ENCODE measurements at places on chromosomes 6 and 20.

GRCh38 chr6:52136055-52136454, 48.6 kb upstream of the PKHD1 start:
- no peak overlapping the region for H3K27ac ChIP-seq
- peaks cover 21% of the 10 kb centered on the region for H3K27me3 ChIP-seq
- no peak for DNase-seq
- peaks cover 10% of the 10 kb centered on the region for H3K4me1 ChIP-seq

GRCh38 chr6:17352302-17352701, 41.1 kb upstream of the CAP2 start:
- H3K27ac ChIP-seq = no peak overlapping the region
- DNase-seq = no peak
- H3K4me3 ChIP-seq = no peak overlapping the region
- H3K36me3 ChIP-seq = no peaks in the 10 kb centered on the region
- no peaks in the 10 kb centered on the region for H3K27me3 ChIP-seq

DNA sequence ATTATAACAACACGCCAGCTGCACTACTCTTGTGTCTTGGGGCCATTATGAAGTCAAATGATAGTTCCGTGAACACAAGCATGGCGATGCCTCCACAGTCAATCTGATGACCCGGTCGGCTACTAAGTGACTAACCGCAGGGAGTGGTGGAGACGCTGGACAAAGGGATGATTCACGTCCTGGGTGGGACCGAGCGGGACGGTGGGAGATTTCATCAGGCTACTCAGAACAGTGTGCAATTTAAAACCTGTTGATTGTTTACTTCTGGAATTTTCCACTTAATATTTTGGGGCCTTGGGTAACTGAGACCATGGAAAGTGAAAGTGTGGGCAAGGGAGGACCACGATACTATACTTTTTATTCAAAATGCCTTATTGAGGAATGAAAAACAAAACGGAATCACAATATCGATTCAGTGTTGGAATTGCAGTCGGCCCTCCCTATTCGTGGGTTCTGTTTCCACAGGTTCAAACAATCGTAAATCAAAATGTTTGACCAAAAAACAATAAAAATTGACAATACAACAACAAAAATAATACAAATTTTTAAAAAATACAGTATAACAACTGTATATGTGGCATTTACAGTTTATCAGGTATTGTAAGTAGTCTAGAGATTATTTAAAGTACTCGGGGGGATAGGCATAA, 66.5 kb downstream of the MYLK4 start:
- H3K27ac ChIP-seq = no peak overlapping the region
- H3K27me3 ChIP-seq = no peaks in the 10 kb centered on the region
- no peak for DNase-seq
- H3K4me3 ChIP-seq = no peak overlapping the region

- H3K27ac ChIP-seq = no peak overlapping the region
- H3K27me3 ChIP-seq = no peaks in the 10 kb centered on the region
- no peaks in the 10 kb centered on the region for H3K4me1 ChIP-seq
- no peaks in the 10 kb centered on the region for H3K36me3 ChIP-seq
- no peak for DNase-seq
- H3K4me3 ChIP-seq = no peak overlapping the region
Measured at GRCh38 chr6:140427842-140428241, 1053.4 kb upstream of the CITED2 start.

DNA sequence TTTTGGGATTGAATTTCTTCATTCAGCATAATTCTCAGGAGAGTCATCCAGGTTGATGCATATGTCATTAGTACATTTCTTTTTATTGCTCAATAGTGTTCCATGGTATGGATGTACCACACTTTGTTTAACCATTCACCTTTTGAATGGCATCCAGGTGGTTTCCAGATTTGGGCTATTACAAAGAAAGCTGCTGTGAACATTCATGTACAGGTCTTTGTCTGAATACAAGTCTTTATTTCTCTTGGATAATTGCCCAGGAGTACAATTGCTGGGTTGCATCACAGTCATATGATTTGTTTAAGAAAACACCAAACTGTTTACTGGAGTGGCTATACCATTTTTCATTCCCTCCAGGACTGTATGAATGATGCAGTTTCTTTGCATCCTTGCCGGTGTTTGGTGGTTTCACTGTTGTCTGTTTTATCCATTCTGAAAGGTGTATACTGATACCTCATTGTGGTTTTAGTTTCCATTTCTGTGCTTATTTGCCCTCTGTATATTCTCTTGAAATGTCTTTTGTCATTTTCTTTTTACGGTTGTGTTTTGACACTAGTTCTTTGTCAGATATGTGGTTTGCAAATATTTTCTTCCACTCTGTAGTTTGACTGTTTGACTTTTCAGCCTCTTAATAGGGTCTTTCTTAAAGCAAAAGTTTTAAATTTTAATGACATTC, 8.8 kb downstream of the CDKAL1 start:
- no peak overlapping the region for H3K27ac ChIP-seq
- H3K27me3 ChIP-seq = no peaks in the 10 kb centered on the region
- peaks cover 1% of the 10 kb centered on the region for H3K4me1 ChIP-seq

DNA sequence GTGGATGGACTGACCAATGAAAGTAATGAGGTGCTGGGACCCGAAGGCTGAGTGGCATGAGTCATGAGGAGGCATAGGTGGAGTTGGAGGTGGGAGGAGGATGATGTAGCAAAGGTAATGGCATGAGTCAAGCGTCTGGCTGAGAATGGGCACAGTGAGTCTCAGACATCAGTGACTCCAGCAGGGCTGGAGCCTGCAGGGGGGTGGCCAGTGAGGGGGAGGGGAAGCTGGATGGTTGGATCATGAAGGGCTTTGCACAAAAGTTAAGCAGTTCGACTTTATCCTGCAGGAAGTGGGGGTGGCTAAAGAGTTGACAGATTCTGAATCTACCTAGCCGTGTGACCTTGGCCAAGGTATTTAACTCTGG, 99.0 kb upstream of the IYD start:
- H3K27me3 ChIP-seq = peaks cover 8% of the 10 kb centered on the region
- DNase-seq = no peak
- no peaks in the 10 kb centered on the region for H3K36me3 ChIP-seq
- no peak overlapping the region for H3K27ac ChIP-seq
- no peak overlapping the region for H3K4me3 ChIP-seq
- H3K4me1 ChIP-seq = no peaks in the 10 kb centered on the region

GRCh38 chr6:137698636-137699030, 168.4 kb upstream of the TNFAIP3 start:
- H3K27ac ChIP-seq = peak overlapping the region; percentile 36
- H3K4me3 ChIP-seq = no peak overlapping the region

GRCh38 chr6:117605169-117605826, 3.0 kb upstream of the GOPC start:
- peak overlapping the region; percentile 42 for H3K27ac ChIP-seq
- no peaks in the 10 kb centered on the region for H3K36me3 ChIP-seq
- peaks cover 11% of the 10 kb centered on the region for H3K4me1 ChIP-seq
- DNase-seq = peak; percentile 20
- H3K4me3 ChIP-seq = peak overlapping the region; percentile 40

- no peak for DNase-seq
- peaks cover 19% of the 10 kb centered on the region for H3K27me3 ChIP-seq
- peaks cover 12% of the 10 kb centered on the region for H3K4me1 ChIP-seq
- no peaks in the 10 kb centered on the region for H3K36me3 ChIP-seq
- H3K27ac ChIP-seq = no peak overlapping the region
- H3K4me3 ChIP-seq = no peak overlapping the region
Measured at GRCh38 chr6:135185483-135185882, 4.4 kb downstream of the MYB start.

DNA sequence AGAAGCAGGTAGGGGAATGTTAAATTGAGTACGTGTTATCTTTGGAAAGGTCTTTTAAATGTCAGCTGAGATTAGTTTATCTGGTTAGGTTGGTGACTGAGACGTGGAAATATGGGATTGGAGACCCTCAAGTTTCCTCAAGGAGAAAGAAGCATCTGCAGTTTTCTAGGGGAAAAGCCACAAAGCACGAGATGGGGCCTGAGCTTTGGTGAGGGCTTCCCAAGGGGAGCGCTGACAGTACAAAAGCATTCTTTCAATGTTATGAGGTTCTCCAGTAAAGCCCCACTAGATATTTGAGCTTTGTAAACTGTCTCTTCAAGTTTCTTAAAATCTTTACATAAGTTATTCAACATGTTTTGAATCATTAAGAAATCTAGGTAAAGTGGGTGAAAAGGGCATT, 19.6 kb upstream of the HS3ST5 start:
- no peak overlapping the region for H3K27ac ChIP-seq
- no peak for DNase-seq
- H3K36me3 ChIP-seq = no peaks in the 10 kb centered on the region
- H3K4me3 ChIP-seq = no peak overlapping the region
- peaks cover 2% of the 10 kb centered on the region for H3K4me1 ChIP-seq

GRCh38 chr6:82996156-82996555, 69.5 kb downstream of the UBE3D start:
- H3K4me3 ChIP-seq = no peak overlapping the region
- H3K27me3 ChIP-seq = no peaks in the 10 kb centered on the region
- no peaks in the 10 kb centered on the region for H3K4me1 ChIP-seq

DNA sequence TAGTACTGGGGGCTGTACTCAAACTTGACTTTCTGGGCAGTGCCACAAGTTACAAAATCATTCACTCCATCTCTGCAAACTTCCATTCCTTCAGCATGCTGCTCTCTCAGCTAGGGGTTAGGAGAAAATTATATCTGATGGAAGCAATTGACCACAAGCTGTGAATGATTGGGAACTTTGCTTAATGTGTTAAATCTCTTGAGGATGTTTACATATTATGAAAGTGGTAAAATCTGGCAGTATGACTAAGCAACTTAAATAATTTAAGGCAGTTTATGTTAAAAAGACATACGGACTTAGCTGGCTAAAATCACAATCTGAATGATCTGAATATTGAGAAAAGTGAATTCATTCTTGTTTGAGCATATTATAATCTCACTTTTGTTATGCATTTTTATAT, 415.0 kb downstream of the PHF3 start:
- no peaks in the 10 kb centered on the region for H3K27me3 ChIP-seq
- no peak overlapping the region for H3K27ac ChIP-seq
- no peak for DNase-seq
- H3K4me3 ChIP-seq = no peak overlapping the region

GRCh38 chr6:31210123-31210522, 39.6 kb upstream of the POU5F1 start:
- H3K4me3 ChIP-seq = no peak overlapping the region
- DNase-seq = no peak
- peaks cover 5% of the 10 kb centered on the region for H3K4me1 ChIP-seq
- peaks cover 5% of the 10 kb centered on the region for H3K27me3 ChIP-seq
- H3K27ac ChIP-seq = no peak overlapping the region
- H3K36me3 ChIP-seq = no peaks in the 10 kb centered on the region

- no peak for DNase-seq
- H3K27ac ChIP-seq = no peak overlapping the region
- H3K36me3 ChIP-seq = no peaks in the 10 kb centered on the region
Measured at GRCh38 chr6:55137929-55138693, 36.2 kb upstream of the HCRTR2 start.

DNA sequence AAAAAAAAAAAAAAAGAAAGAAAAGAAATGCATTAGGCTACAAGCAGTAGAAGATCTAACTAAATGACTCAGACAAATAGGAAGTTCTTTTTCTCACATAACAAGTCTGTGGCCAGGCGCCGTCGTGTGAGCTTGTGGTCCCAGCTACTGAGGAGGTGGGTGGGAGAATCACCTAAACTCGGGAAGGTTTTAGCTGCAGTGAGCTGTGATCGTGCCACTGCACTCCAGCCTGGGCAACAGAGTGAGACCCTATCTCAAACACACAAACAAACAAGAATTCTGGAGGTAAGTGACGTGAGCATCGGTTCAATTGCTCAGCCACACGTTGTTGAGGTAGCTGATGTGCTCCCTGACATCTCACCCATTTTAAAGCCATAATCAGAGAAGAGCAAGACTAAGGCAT, 37.9 kb upstream of the SLC23A2 start:
- H3K27me3 ChIP-seq = no peaks in the 10 kb centered on the region
- H3K27ac ChIP-seq = no peak overlapping the region
- DNase-seq = no peak
- no peaks in the 10 kb centered on the region for H3K36me3 ChIP-seq

DNA sequence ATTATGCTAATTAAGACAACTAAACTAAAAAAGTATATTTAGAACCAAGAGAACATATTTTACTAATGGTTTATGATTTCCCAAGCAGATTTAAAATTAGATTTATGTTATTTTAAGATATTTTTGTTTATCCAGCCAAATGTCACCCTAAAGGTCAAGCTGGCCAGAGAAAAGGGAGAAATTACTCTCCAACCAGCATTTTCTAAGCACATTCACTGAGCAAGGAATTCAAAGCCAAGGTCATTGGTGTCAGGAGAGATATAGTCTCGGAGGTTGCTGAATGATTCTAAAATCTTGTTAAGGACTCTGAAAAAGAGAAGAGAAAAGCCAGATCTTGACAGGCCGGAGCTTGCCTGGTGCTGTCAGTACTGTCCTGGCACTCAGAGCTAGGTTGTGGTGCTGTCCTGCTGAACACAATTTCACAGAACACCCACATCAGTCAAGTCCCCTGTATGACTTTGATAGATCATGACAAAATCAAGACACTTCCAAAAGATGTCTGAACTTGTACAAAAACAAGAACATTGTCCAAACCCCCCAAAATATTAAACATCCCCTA, 222.3 kb upstream of the SMLR1 start:
- H3K27ac ChIP-seq = no peak overlapping the region
- H3K4me1 ChIP-seq = no peaks in the 10 kb centered on the region
- no peak for DNase-seq
- no peak overlapping the region for H3K4me3 ChIP-seq

- no peak overlapping the region for H3K27ac ChIP-seq
- peaks cover 7% of the 10 kb centered on the region for H3K36me3 ChIP-seq
- no peak for DNase-seq
- H3K4me1 ChIP-seq = peaks cover 23% of the 10 kb centered on the region
- H3K4me3 ChIP-seq = no peak overlapping the region
Measured at GRCh38 chr20:37317994-37318640, 27.8 kb upstream of the SRC start.

GRCh38 chr20:13173201-13173600, 47.9 kb upstream of the ISM1 start:
- no peak overlapping the region for H3K4me3 ChIP-seq
- H3K36me3 ChIP-seq = peaks cover 6% of the 10 kb centered on the region
- H3K27me3 ChIP-seq = no peaks in the 10 kb centered on the region
- no peaks in the 10 kb centered on the region for H3K4me1 ChIP-seq
- H3K27ac ChIP-seq = no peak overlapping the region

- no peak overlapping the region for H3K4me3 ChIP-seq
- no peaks in the 10 kb centered on the region for H3K4me1 ChIP-seq
- no peak for DNase-seq
- H3K27ac ChIP-seq = no peak overlapping the region
Measured at GRCh38 chr6:152529369-152529768, 107.8 kb downstream of the SYNE1 start.

GRCh38 chr6:10404799-10405512, 9.9 kb downstream of the TFAP2A start:
- no peak for DNase-seq
- H3K36me3 ChIP-seq = no peaks in the 10 kb centered on the region
- peak overlapping the region; percentile 75 for H3K4me3 ChIP-seq
- H3K27ac ChIP-seq = no peak overlapping the region
- H3K4me1 ChIP-seq = peaks cover 7% of the 10 kb centered on the region
- peaks cover 93% of the 10 kb centered on the region for H3K27me3 ChIP-seq

Measured in progenitor cell of endocrine pancreas (in vitro differentiated cells).